ENCODE measurements at places on chromosomes 7 and 10.

- no peak for DNase-seq
These were observed 3.1 kb upstream of the C10orf90 start for GRCh38 chr10:126673565-126673964.

- DNase-seq = no peak
These were observed 69.9 kb downstream of the SYPL1 start for GRCh38 chr7:106042196-106042611.

GRCh38 chr10:26430641-26431163, 7.4 kb upstream of the APBB1IP start:
- no peak for DNase-seq

DNA sequence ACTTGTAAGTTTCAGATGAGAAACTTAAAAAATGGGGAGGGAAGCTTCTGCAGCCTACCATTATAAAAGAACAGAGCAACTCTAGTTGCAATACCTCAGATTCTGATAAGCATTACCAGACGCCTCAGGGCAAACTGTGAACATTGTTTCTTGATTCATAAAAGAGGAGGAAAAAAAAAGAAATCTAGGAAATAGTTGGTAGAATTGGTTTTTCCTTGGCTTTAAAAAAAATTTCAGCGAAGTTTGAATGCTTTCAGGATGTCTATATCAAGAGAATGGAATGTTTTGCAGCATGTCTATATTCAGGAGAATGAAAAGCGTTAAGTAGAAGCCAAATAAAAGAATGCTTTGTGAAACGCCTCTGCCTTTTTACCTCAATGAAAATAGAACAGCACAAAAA, 17.5 kb upstream of the ANLN start:
- no peak for DNase-seq

DNA sequence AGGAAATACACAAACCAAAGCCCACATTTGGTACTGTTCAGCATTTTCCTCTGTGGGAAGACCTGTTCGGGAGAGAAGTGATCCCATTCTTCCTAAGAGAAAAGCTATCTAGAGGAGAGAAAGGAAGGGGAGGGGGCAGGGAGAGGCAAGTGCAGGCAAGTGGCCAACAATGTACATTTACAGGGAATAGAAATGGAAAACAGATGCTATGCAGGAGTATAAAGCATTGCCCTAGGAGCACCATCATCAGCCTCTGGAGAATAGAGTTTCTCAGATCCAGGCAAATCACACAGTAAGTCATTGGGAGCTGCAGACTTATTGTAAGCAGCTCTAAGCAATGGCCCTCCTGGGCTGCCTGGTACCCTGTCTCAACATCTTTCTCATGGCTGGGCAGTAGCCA, 424.4 kb upstream of the AUTS2 start:
- no peak for DNase-seq

- DNase-seq = no peak
These were observed 198.1 kb downstream of the REEP3 start for GRCh38 chr10:63719226-63719856.

GRCh38 chr10:14573666-14574261, 200.9 kb downstream of the FAM107B start:
- DNase-seq = no peak

DNA sequence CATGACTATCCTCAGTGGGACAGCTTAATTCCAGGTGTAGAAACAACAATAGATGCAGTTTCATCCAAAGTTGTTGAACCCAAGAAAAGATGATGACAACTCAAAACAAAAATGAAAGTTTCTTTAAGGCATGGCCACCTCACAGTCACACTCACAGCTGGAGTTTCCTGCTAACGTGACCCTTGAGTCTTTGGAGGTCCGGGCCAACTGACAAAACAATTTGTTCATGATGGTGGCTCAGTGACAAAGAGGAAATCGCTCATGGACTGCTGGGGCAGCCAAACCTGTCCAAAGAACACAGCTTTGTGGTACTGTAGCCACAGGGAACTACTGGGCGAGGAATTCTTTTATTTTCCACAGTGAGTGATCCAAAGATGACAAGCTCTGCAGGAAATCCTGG, 96.0 kb upstream of the JCAD start:
- no peak for DNase-seq

- no peak for DNase-seq
These were observed 36.0 kb downstream of the R3HCC1L start for GRCh38 chr10:98170249-98171117.

DNA sequence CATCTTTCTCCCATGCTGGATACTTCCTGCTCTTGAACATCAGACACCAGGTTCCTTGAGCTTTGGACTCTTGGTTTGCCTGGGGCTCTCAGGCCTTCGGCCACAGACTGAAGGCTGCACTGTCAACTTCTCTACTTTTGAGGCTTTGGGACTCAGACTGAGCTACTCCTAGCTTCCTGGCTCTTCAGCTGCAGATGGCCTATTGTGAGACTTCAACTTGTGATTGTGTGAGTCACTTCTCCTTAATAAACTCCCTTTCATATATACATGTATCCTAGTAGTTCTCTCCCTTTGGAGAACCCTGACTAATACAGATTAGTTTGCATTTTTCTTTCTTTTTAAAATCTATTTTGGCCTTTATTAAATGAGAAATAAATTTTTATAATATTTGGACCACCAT, 276.2 kb upstream of the SEMA3C start:
- DNase-seq = no peak

GRCh38 chr10:95414844-95415485, 124.2 kb upstream of the PDLIM1 start:
- DNase-seq = no peak

DNA sequence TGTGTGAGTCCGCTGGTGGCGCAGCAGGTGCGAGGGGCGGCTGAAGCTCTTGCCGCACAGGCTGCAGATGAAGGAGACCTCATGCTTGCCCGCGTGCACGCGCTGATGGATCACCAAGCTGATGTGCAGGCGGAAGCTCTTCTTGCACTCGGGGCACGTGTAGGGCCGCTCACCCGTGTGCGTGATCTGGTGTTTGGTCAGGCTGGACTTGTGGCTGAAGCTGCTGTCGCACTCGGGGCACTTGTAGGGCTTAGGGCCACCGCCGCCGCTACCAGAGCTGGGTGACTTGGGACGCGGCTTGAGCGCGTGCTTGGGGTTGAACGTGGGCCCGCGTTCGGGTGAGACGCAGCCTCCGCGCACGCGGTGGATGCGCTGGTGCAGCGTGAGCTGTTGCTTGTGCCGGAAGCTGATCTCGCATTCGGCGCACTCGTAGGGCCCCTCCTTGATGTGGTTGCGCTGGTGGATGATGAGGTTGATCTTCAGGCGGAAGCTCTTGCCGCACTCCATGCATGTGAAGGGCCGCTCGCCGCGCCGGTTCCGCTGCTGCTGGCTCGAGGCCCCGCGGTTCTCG, 28.7 kb downstream of the ZNF777 start:
- no peak for DNase-seq

GRCh38 chr7:29500719-29501118, 62.9 kb upstream of the PRR15 start:
- DNase-seq = no peak

DNA sequence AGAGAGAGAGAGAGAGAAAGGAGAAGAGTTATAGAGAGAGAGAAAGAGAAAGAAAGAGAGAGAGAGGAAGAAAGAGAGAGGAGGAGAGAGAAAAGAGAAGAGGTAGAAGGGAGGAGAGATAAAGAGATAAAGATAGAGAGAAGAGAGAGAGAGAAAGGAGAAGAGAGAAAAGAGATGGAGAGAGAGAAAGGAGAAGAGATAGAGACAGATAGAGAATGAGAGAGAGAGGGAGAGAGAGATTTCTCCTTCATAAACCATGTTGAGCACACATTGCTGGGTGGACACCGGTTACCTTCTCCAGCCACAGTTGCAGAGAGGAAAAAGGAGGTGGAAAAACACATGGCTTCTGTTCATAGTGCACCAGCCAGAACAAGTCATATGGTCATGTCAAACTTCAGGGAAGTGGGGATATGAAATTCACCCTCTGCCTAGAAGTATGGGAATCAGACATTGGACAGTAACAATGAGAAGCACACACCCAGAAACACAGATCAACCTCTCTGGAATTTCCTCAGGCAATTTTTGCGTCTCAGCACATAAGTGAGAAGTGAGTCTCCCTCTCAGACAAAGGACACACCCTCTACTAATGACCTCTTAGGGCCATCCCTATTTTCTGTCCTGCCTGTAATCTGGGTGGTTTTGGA, 172.5 kb upstream of the SVIL start:
- no peak for DNase-seq

- no peak for DNase-seq
These were observed 8.5 kb upstream of the METTL27 start for GRCh38 chr7:73850781-73851207.

- DNase-seq = no peak
These were observed 45.4 kb downstream of the CTTNBP2 start for GRCh38 chr7:117827862-117828261.

- DNase-seq = no peak
These were observed 59.8 kb downstream of the CSGALNACT2 start for GRCh38 chr10:43197834-43198681.

DNA sequence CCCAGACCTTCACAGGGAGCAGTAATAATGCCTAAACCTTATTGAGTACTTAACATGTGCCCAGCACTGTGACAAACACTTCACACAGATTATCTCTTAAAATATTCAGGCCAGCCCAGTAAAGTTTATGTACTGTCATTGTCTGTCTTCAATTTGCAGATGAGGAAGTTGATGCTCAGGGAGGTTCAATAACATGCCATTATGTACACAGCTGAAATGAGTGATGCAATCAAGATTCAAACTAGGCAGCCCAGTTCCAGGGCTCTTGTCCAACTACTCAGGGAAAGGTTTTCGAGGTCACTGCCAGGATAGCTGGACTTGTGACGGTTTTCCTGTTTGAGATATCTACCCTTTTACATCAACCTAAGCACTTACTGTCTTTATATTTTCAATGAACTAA, 56.1 kb downstream of the AUTS2 start:
- no peak for DNase-seq

GRCh38 chr10:107474650-107475049, 310.1 kb upstream of the SORCS1 start:
- DNase-seq = no peak

- no peak for DNase-seq
These were observed 172.9 kb downstream of the CACNB2 start for GRCh38 chr10:18313140-18313530.

DNA sequence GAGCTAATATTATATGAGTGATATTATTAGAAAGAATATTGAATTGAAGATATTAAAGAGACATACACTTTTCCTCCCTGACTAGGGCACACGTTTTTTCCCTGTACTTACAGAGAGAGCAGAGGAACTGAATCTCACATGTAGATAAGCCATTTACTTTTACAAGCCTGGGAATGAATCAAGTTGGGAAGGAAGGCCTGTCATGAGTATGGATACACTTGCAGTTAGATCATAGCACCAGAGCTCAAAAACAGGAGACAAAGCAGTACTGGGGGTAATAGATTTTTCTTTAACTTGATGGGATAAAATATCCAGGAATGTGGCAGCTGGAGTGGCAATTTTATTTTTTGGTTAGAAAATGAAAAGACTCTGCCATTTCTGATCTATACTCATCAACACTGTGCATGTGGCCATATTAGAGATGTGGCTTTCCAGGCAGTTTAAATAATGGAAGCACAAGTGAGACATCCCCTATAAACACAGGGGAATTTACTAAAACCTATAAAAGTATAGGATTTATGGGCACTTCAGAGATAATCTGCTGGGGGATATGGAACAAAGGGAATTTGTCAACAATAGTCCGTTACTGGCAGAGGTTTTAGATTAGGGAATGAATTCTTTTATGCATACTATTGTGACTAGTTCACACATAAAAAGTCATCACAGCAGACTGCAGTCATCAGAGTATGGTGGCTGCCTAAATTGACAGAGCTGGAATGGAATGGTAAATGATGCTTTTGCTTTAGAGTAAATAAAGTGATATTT, 657.7 kb upstream of the MBL2 start:
- no peak for DNase-seq

GRCh38 chr7:16211402-16211925, 209.9 kb downstream of the CRPPA start:
- DNase-seq = no peak

- no peak for DNase-seq
These were observed 15.3 kb downstream of the IFT22 start for GRCh38 chr7:101306307-101306706.

GRCh38 chr7:123643495-123644441, 11.9 kb upstream of the LMOD2 start:
- no peak for DNase-seq

DNA sequence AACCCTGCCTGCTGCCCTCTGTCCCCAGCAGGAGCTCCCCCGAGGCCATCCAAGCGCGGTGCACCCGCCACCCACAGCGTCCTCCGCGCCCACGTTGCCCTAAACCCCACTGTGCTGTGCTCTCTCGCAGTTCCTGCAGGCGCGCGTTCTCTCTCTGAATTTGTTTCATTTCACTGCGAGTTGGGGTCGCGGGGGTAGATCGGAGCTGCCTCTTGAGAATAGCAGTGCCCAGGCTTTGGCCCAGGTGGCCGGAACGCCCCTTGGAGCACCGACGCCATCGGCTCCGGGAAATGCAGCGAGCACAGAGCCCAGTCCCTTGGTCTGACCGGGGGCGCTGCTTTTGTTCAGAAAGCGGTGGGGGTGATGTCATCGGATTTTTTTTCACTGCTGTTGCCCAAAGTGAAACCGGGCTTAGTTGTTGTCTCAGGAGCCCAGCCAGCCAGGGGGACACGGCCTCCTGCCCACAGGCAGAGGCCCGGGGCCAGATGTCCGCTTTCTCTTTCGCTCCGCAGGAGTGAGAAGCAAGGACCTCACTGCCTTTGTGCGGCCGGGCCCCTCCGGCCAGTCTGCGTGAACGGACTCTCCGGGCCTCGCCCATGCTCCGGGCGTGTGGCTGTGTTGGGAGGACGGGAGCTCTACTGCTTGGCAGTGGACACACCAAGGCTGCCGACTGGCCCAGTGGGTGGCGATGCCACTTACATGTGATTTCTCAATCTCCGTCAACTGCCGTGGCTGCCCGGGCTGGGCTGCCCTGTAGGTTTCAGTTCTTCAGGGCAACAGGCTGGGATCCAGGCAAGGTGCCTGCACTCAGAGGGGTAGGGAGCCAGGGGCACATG, 43.1 kb downstream of the FOXK1 start:
- DNase-seq = no peak

- no peak for DNase-seq
These were observed 18.1 kb upstream of the PALS2 start for GRCh38 chr7:24555184-24555583.

DNA sequence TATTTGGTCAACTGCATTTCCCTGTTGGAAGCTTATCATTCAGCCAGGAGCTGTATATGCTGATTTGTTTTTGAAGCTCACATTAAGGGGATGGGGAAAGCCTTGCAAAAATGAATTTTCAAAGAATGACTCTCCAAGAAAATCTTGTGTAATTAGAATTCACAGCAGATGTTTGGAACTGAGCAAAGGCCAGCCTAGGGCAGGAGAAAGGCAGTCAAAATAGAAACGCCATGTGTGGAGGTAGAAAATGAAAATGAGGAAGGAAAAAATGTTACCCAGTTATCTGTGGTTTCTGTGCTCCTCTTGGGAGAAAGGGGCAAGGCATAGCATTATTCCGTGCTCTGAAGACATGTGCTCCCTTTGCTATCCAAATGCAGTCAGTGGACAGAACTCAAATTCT, 93.5 kb downstream of the NRP1 start:
- no peak for DNase-seq

All from stimulated activated CD4-positive, alpha-beta T cell treated with anti-CD3 and anti-CD28 coated beads, TNF-alpha, amount 100 ng/mL, for 4 hours (primary cell).